ENCODE measurements at places on chromosomes 7 and 10.

DNA sequence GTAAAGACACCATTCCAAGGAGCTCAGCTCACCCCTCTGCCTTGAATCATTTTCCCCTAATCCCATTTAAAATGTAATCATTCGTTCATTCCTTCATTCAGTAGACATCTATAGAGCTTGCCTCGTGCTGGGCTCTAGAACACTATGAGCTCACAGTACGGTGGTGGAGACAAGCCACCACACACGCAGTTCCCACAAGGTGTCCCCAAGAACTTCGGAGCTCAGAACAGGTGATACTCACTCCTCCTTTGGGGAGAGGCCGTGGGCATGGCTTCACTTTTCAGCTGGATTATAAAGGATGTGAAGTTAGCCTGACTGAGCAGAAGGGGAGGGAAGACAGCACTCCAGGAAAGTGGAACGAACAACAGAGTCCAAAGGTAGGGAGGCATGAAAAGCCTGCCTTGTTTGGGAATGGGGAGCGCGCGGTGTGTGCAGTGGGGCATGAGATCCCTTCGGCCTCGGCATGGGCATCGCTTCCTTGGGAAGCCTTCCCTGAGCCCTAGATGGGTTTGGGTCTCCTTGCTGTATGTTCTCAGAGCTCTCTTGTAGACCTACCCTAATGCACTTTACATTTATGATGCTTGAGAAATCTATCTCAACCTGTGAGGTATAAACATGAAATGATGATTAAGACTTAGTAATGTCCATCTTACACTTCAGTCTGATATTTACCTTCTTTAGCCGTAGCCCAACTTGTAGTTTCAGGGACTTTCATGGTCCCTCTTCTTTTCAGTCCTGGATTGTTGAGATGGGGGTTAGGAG lies 809 bp upstream of the OGA start:
- DNase-seq, result peak; percentile 38

GRCh38 chr10:100567249-100567648 lies 31.5 kb downstream of the HIF1AN start:
- DNase-seq, result no peak

DNA sequence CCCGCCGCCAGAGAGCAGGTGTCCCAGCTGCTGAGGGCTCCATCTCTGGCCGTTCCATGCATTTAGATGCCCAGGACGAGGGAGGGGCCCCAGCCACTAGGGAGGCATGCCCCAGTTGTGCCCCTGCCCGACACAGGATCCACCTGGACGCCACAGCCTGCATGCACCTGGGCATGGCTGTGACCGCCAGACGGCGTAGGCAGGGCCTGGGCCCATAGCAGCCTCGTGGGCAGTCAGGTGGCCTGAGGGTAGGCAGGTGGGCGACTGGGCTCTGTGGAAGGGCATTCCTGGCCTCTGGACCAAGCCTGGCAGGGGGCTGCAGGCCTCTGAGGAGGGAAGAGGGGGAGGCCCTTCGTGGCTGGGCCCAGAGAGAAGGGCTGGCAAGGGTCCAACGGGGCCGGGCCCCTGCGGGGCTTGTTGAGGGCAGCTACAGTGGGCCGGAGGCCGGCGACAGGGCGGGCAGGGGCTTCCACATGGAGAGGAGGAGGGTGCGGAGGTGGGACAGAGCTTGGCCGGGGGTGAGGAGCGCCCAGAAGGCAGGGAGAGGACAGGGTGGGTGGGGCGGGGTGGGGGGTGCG lies 76.0 kb upstream of the NKX6-2 start:
- DNase-seq, result no peak

DNA sequence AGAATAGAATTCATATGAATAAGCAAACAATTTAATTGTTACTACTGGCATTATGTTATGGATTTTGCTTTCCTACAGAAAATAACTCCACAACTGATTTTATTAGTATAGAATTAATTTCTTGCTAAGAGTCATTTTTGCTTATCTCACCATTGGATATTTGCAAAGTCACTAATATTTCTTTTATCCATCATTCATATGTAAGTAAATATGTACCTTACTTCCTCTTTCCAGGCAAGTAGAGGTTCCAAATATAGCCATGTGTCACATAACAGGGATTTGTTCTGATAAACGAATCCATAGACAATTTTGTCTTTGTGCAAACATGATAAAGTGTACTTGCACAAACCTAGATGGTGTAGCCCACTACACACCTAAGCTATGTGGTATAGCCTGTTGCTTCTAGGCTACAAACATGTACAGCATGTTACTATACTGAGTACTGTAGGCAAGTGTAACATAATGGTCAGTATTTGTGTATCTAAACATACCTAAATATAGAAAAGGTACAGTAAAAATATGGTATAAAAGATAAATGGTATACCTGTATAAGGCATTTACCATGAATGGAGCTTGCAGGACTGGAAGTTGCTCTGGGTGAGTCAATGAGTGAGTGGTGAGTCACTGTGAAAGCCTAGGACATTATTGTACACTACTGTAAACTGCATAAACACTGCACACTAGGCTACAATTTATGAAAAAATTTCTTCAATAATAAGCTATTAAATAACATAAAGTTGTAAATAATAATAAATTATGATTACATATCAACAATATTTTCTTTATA lies 18.3 kb downstream of the KLLN start:
- no peak for DNase-seq

DNA sequence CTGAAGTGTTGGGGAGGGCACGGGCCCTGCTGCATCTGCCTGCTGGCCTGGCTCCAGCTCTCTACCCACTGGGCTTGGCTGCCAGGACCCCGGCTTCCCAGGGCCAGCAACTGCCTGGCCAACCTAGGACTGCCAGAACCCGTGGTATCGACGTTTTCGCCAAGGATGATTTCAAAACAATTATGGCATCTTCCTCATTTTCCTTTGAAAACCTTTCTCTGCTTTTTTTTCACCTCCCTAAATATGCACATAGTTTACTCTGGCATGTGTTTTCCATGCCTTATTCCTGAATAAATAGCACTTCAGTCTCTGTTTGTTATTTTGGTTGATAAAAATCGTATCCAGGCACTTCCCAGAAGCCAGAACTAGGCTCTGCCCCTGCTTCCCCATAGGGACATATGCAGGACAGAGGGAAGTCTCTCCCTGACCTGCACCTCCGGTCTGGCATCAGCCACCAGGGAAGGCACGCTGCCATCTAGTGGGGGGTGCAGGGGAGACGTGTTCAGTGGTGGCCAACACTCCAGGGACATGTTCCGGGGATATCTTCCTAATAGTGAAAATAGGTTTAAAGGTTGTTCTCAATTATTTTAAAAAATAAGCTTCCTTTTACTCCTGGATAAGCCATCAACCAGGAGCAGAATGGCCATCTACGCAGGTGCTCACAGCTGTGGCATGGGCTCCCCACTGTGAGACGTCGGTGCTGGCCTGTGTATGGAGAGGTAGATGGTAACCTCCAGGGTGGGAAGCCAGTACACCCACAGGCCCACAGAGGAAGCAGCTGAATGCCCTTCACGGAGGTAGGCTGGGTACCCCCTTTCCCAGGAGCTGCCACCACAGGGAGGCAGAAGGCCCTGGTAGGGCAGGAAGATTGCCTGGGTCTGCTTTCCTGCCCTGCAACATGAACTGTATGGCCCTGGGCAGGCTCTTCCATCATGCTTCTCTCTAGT lies 30.7 kb upstream of the ANTXRL start:
- peak; percentile 68 for DNase-seq

DNA sequence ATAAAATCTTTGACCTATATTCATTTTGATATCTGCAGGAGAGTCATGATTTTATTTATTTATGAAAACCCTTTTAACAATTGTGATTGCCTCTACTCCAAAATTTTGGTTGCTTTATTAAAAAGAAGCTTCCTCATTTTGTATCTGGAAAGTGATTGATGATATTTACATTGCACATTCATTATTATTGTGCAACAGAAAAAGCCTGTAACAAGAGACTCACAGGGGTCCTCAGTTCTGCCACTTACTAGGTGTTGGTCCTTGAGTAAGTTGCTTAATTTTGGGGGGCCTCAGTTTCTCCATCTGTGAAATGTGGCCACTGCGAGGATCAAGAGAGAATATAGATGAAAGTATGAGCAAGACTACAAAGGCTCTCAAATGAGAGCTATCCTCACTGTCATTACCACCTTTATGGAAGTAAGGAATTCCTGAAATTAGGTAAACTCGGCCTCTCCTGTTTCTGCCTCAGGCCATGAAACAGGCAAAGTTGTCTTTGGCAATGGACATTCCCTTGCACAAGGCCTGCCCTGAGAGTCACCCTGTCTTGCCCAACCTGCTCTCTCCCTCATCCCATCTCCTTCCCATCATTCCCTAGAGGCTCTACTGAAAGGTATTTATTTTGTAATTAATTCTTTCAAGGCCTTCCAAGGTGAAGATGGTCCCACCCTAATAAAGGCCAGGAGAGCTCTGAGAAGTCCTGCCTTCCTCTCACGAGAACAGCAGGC lies 66.1 kb upstream of the ABLIM1 start:
- no peak for DNase-seq

- no peak for DNase-seq
These were observed 534 bp downstream of the FZD9 start for GRCh38 chr7:73433924-73434700.

- no peak for DNase-seq
These were observed 108.9 kb upstream of the MEOX2 start for GRCh38 chr7:15795393-15795792.

GRCh38 chr7:106450716-106451115 lies 165.9 kb upstream of the NAMPT start:
- no peak for DNase-seq

DNA sequence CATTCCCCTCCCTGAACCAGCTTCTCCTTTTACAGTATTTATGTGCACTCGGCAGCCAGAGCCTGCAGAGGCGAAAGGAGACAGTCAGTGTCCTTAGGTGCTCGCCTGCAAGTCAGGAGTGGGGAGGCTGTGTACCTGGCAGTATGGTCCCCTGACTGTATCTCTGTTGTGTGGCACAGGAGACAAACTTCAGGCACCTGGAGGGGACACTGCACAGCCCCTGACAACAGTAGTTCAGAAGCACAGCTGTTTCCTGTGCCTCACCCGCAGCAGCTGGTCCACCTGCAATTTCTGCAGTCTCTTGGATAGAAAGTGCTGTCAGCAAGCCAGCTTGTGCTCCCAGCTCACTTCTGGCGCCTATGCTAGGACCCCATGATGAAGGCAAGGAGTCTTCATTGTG lies 73.4 kb upstream of the LAMB4 start:
- no peak for DNase-seq

DNA sequence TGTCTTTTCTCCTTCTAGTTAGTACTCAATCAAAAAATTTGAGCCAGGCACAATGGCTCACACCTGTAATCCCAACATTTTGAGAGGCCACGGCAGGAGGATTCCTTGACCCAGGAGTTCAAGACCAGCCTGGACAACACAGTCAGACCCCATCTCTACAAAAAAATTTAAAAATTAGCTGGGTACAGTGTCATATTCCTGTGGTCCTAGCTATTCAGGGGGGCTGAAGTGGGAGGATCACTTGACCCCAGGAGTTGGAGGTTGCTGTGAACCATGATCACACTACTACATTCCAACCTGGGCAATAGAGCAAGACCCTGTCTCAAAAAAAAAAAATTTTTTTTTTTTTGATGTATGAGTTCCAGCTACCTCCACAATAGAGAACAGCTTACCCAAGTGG lies 57.8 kb downstream of the SKIDA1 start:
- DNase-seq, result no peak

- DNase-seq, result no peak
These were observed 23.0 kb upstream of the DLD start for GRCh38 chr7:107867858-107868466.

DNA sequence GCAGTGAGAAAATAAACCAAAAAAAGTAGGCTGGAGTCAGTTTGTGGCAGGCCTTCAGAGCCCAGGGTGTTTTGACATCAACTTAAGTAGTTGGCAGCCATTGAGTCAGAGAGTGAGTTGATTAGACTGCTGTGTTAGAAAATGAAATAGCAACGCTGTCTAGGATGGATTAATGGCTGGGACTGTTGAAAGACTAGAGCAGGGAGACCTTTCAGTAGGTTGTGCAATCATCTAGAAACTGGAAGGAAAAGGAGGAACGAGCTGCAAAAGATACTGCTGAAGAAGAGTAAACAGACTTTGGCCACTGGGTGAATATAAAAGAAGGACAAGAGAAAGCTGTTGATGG lies 28.6 kb upstream of the TRIL start:
- no peak for DNase-seq

GRCh38 chr10:81439445-81439844 lies 435.5 kb upstream of the NRG3 start:
- no peak for DNase-seq

- DNase-seq, result no peak
These were observed 97.7 kb downstream of the BTRC start for GRCh38 chr10:101451667-101452069.

- DNase-seq, result no peak
These were observed 238.4 kb upstream of the ZMIZ1 start for GRCh38 chr10:78830062-78830975.

DNA sequence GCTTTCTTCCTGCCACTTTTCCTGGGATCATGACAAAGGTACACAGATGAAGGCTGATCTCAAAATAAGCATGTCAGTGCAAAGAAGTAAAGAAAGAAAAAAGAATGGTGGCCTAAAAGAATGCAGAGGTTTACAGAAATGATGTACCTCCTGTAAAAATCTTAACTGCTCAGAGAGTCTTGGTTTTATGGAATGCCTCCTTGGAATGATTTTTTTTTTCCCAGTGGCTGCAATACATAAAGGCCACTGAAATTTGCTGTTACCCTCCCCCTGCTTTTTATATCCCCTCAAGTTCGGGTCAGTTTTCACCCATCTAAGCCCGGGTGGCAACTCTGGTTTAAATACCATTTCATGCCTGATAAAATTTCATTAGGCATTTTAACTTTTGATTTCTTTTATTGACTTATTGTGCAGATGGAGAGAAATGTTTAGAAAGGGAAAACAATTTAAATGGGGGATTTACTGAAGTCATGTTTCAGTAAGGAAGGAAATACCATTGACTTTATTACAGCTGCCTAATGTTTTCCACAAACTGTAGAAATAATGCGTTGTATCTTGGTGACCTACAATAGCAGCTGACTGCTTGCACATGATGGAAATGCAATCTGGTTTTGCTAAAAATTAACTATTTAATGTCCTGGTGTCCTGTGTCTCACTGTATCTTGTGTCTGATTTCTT lies 102.5 kb downstream of the SAMD9 start:
- DNase-seq, result no peak

GRCh38 chr10:21599582-21599981 lies 65.5 kb downstream of the MLLT10 start:
- DNase-seq, result no peak

- no peak for DNase-seq
These were observed 56.2 kb upstream of the ANTXRL start for GRCh38 chr10:46230615-46231014.

GRCh38 chr10:124576526-124577420 lies 115.2 kb downstream of the LHPP start:
- no peak for DNase-seq

All from nephron progenitor cell (in vitro differentiated cells).